ENCODE measurements at places on chromosomes 3 and 15.

DNA sequence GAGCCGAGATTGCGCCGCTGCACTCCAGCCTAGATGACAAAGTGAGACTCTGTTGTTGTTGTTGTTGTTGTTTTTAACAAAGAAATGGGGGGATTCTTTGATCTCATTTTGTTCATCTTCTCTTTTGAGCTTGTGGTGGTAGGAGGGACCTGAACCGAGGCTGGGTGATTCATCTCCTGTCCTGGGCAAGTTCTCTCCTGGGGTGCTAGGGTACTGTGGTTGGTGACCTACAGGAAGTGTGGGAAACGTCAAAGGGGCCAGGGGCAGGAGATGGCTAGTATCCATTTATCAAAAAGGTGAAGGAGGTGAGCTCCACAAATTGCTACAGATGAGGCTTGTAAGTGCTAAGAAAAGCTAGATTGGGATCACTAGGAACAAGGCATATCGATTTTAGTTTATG, 14.3 kb downstream of the PPCDC start:
- peak; percentile 54 for DNase-seq

DNA sequence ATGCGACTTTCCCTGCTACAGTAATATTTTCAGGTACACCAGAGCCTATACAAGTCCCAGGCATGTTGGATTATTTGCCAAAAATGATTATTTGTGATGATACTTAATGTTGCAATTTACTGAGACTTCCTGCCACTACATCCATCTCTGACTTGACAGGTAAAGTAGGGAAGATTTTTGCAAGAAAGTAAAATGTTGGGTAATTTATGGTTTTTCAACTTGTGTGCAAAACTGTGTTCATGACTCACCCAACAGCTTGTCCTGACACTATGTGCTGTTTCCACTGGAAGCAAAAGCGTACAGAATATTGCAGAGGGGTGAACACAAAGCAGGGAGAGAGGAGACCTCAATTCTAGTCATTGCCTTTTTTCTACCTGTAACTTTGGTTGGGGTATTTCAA, 5.4 kb upstream of the CRBN start:
- no peak for DNase-seq

GRCh38 chr3:19702416-19703078, 231.5 kb downstream of the EFHB start:
- no peak for DNase-seq

GRCh38 chr15:59039225-59039624, 51.8 kb downstream of the RNF111 start:
- DNase-seq: no peak

- no peak for DNase-seq
Measured at GRCh38 chr3:180316321-180316720, 279.6 kb upstream of the PEX5L start.

DNA sequence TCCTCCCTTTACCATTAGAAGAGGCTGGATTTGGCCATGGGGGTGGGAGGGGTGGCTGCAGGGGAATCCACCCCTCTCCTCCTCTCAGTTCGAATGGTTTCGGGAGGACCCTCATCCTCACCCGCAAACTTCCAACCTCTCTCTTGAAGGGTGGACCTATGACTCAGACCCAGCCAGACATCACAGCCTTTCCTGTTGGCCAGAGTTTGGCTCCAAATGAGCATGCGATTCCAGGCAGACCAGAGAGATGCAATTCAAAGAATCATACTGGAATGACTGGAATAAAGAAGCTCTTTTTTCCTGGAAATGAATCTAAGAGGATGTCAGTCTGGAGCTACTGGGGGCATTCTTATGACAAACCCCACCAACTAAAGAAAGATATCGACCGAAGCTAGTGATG, 516.7 kb upstream of the MDFIC2 start:
- peak; percentile 90 for DNase-seq

- no peak for DNase-seq
Measured at GRCh38 chr3:50154476-50154839, 666 bp upstream of the SEMA3F start.

GRCh38 chr3:188796122-188796631, 375.6 kb upstream of the TPRG1 start:
- DNase-seq: peak; percentile 78

GRCh38 chr3:8538223-8538622, 36.6 kb downstream of the LMCD1 start:
- DNase-seq: no peak

DNA sequence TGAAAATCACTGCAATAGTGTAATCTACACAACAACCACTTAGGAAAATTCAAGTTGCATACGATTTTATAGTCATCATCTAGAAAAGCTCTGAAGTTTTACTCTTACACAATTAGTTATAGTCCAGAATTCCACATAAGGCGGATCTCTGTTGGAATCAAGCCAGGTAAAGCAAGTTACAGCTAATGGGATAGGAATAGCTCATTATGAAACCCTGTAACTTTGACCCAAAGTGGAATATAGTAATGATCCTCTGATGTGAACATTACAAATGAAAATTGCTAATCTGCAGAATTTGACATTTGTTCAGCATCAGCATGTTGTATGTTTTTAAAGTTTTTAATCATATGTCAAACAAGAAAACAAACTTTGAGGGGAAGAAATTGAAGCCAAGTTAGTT, 4.4 kb downstream of the CERS3 start:
- no peak for DNase-seq

GRCh38 chr3:14203521-14204079, 25.0 kb downstream of the LSM3 start:
- DNase-seq: peak; percentile 76

GRCh38 chr3:6935970-6936369, 75.1 kb downstream of the GRM7 start:
- no peak for DNase-seq

DNA sequence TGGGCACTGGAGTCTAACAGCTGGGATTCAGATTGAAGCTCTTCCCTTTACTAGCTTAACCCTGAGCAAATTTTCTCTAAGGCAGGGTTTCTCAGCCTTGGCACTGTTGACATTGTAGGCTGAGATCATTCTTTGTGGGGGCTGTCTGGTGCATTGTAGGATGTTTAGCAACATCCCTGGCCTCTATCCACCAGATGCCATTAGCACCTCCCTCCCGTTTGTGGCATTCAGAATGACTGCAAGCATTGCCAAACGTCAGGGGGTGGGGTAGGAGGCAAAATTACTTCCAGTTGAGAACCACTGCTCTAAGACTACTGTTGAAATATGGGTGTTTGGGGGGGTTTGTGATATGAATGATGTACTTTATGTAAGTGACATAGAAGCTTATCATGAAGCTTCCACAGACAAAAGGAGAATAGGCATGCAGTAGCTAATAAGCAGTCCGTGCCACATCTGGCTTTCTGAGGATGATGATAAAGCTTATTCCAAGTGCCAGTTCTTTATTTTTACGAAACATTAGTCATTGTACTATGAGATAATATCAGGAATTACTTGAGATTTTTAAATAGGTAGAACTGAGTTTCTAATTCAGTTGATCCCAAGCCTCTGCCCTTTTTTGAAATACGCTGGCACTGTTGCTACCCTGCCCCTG, 39.3 kb downstream of the NKIRAS1 start:
- DNase-seq: peak; percentile 85

- no peak for DNase-seq
Measured at GRCh38 chr15:38614621-38615020, 50.0 kb upstream of the RASGRP1 start.

GRCh38 chr3:14042680-14043079, 82.0 kb downstream of the CHCHD4 start:
- DNase-seq: peak; percentile 31

GRCh38 chr15:60634815-60635214, 155.9 kb upstream of the ICE2 start:
- no peak for DNase-seq

GRCh38 chr15:34496207-34496995, 58.8 kb upstream of the GOLGA8A start:
- DNase-seq: no peak

GRCh38 chr3:111286746-111287145, 215.1 kb downstream of the NECTIN3 start:
- no peak for DNase-seq

GRCh38 chr15:41494190-41494921, 682 bp downstream of the ITPKA start:
- DNase-seq: no peak

- DNase-seq: peak; percentile 13
Measured at GRCh38 chr3:116897382-116897781, 187.8 kb downstream of the TUSC7 start.

GRCh38 chr3:23085261-23085660, 117.9 kb upstream of the UBE2E2 start:
- no peak for DNase-seq

DNA sequence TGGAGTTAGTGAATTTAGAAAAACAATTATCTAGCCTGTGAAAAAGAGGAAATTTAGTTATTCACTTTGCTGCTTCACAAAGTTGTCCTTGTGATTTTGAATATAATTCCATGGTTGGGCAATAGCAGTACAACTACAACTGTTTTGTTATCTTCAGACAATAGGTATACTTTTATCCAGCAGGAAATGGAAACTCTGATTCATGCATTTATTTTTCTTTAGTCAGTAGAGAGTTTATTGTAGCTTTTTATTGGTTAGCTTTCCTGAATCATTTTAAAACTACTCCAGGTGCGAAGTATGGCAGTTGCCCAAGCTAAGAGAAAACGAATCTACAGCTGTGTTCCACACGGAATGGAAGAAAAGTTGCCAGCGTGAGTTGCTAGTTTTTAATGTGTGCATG, 80.3 kb downstream of the TM4SF4 start:
- DNase-seq: peak; percentile 95

GRCh38 chr15:50810128-50810527, 44.6 kb upstream of the SPPL2A start:
- no peak for DNase-seq

DNA sequence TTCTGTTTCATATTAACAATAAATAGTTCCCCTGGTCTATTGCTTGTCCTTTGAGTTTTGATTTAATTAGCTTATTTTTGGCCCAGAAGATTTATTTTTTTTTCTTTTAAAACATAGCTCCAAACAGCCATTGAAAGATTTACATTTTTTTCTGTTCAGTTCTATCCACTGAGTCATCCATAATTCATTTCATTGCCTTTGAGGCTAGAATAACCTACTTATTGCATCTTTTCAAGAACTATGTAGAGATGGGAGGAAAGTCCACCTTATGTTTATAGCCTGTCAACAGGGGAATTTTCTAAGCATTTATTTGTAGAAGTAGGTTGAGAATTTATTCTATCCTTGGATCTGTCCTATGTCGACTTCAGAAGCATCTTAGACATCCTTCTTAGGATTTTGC, 53.4 kb upstream of the CHD2 start:
- DNase-seq: no peak

GRCh38 chr3:198113206-198114053, 153.4 kb downstream of the LMLN start:
- no peak for DNase-seq

GRCh38 chr15:91946075-91946474, 92.6 kb downstream of the SLCO3A1 start:
- peak; percentile 40 for DNase-seq

- DNase-seq: no peak
Measured at GRCh38 chr3:86208772-86209171, 782.2 kb downstream of the VGLL3 start.

- no peak for DNase-seq
Measured at GRCh38 chr3:183158113-183158512, 4.4 kb downstream of the LAMP3 start.

GRCh38 chr15:73328981-73329380, 39.8 kb downstream of the HCN4 start:
- DNase-seq: no peak

GRCh38 chr3:171240504-171240835, 213.9 kb upstream of the SLC2A2 start:
- DNase-seq: no peak

- no peak for DNase-seq
Measured at GRCh38 chr15:59131969-59132562, 27.1 kb downstream of the CCNB2 start.

GRCh38 chr3:32423956-32424557, 32.4 kb downstream of the CMTM7 start:
- no peak for DNase-seq
